ENCODE measurements at places on chromosomes 4 and X.

- DNase-seq, result no peak
Measured at GRCh38 chr4:173990126-173990868, 293.2 kb downstream of the FBXO8 start.

DNA sequence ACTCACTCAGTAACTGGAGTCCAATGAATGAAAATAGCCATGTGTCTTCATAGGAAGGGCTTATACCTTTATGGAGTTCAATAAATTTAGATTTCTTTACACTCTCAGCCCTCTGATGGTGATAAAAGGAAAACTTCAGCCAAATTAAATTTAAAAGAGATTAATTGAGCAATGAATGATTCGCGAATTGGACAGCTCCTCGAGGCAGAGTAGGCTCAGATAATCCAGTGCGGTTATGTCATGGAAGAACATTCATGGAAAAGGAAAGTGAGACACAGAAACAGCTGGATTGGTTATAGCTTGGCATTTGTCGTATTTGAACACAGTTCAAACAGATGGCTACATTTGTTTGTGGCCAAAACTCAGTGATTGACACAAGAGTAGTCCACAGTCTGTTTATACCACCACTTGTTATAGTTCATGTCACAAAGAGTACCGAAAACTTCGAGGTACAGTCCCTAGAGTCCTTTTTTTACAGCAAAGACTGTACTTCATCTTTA, 54.6 kb upstream of the TACR3 start:
- DNase-seq, result no peak

DNA sequence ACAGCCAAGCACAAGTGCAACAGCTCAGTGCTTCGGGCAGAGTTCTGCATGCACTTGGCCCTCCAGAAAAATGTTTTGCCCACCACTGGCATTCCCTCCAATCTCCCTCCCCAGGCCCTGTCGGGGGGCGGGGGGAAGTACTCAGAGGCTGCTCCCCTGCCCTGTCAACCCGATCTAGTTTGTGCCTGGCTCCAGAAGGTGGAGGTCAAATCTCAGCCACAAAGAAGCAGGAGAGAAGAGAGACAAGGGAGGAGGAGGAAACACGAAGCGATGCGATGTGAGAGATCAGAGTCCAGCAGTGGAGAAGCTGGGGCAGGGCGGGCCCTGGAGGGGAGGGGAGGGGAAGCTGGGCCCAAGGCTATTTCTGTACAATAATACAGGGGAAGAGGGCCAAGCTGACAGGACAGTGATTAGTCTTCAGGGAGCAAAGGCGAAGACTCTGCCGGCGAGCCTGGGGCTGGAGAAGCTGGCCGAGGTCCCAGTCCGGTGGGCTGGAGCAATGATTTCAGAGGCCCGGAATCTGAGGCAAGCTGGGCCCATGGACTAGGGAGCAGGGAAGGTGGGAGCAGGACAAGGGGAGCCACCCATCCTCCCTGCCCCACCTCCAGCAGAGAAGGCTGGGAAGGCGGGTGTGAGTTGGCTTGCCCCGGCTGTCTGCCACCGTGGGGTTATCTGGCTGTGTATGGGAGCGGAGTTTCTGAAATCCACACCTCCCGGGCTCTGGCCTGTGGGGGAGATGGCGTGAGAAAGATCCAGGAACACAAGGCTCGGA, 167.1 kb downstream of the EFNB1 start:
- no peak for DNase-seq

DNA sequence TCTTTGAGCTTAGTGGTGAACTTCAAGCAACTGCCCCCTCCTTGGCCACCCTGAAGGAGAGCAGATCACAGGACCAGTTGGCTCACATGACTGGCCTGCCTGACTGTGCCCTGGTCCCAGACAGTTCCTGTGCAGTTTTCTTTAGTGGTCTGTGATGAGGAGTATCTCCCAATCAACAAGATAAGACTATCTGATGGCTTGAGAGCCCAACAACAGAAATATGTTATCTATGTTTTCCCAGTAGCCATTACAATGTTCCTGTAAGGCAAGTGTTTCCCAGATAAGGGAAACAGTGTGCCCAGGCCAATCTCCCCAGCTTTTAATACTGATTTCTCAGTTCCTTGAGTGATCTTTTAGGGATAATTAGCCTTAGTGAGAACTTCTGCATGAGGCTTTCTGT, 14.2 kb upstream of the TIMM8A start:
- no peak for DNase-seq

DNA sequence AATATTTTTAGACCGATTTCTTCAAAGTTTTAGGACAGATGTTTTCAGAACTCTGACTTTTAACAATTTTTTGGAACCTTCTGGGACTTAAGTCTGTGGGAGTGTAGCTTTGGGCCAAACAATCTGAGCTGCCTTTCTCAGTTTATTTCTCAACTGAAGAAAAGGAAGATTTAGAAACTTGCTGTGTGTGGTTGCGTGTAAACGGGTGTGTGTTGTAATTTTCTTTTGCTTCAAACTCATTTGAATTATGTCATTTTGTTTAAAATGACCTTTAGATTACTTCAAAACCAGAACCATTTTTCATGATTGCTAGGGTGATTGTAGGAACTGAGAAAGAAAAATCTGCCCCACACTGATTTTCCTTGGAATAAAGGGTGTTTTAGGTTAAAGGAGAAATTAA, 577.7 kb upstream of the GALNTL6 start:
- no peak for DNase-seq

- no peak for DNase-seq
Measured at GRCh38 chr4:103197765-103198110, 405 bp downstream of the CENPE start.

DNA sequence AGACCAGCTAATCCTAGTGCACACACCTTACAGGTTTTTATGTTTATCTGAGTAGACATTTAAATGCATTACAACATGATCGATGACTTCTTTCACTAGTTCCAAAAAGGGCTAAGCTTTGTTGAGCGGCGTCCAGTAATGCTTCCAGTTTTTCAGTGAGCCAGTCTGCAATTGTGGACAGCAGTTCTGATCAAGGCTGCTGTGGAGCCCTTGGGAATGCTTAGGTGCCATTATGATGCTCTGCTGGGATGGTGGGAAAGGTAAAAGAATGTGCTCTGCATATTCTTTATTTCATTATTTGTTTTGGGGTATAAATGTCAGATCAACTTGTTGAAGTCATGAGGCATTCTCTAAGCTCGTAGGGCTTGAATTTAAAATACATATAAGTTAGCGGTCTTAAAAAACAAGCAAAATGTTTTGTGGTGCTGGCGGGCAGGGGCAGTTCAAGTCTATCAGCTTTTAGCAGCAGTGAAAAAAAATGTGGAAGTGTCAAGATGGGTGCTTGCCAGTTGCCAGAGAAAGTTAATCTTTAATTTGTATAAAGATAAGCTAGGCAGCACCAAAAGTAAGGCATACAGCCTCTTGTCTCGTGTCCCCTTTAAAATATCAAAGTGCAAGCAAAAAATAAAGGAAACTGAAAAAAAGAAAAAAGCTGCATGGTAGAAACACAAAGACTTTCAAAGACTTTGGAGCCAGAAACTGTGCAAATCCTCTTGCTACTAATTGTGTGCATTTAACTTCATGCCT, 5.8 kb downstream of the MID1IP1 start:
- no peak for DNase-seq

DNA sequence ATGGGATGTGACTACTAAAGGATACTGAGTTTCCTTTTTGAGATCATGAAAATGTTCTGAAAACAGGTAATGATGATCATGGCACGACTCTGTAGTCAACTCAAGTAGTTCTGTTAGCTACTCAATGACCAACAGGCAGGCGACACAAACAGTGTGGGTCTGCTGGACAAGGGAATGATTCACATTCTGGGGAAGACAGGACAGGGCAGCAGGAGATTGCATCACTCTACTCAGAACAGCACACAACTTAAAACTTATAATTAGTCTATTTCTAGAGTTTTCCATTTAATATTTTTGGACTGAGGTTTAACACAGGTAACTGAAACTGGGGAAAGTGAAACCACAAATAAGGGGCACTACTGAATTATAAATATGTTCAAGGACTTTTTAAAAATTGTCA, 365.2 kb downstream of the PRDM5 start:
- no peak for DNase-seq

DNA sequence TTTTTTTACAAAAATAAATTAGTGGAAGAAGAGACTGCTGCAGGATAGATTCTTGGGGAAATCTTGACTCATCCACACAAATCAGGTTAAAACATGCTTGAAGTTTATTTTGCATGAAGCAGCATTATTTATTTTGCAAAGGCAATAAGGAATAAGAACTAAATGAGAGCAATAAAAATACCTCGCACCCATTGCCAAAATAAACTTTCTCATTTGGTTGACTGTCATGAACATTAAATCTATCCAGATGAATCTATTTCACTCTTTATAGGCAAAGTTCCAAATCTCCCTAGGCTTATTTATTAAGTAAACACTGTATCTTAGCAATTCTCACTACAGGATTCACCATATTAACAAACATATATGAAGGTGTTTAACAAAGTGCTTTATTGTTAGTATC, 58.9 kb downstream of the HOPX start:
- no peak for DNase-seq

DNA sequence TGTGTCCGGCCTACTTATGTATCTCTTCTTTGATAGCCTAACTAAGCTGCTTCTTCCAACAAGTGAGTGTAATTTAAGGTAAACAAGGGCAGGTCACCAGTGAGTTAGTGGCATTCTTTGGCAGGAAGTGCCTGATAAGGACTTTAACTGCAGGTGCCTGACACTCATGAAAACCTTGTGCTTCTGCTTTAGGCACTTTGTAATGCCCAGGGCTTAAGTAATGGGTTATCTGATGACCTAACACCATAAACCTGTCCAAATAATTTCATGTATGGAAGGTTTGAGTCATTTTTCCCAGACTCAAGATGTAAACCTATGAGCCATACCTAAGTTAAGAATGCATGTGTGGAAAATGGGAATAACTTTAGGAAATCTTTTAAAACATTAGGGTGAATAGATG, 43.0 kb downstream of the BCOR start:
- DNase-seq, result no peak

- DNase-seq, result no peak
Measured at GRCh38 chr4:138612428-138612827, 370.3 kb upstream of the SLC7A11 start.

- no peak for DNase-seq
Measured at GRCh38 chr4:38315286-38315685, 348.7 kb upstream of the KLF3 start.

GRCh38 chr4:10120943-10121567, 4.5 kb upstream of the WDR1 start:
- DNase-seq, result no peak

- peak; percentile 57 for DNase-seq
Measured at GRCh38 chr4:168153596-168154440, 61.5 kb downstream of the ANXA10 start.

GRCh38 chrX:20217906-20218305, 48.8 kb downstream of the RPS6KA3 start:
- no peak for DNase-seq

- no peak for DNase-seq
Measured at GRCh38 chrX:68894142-68894512, 65.3 kb downstream of the EFNB1 start.

DNA sequence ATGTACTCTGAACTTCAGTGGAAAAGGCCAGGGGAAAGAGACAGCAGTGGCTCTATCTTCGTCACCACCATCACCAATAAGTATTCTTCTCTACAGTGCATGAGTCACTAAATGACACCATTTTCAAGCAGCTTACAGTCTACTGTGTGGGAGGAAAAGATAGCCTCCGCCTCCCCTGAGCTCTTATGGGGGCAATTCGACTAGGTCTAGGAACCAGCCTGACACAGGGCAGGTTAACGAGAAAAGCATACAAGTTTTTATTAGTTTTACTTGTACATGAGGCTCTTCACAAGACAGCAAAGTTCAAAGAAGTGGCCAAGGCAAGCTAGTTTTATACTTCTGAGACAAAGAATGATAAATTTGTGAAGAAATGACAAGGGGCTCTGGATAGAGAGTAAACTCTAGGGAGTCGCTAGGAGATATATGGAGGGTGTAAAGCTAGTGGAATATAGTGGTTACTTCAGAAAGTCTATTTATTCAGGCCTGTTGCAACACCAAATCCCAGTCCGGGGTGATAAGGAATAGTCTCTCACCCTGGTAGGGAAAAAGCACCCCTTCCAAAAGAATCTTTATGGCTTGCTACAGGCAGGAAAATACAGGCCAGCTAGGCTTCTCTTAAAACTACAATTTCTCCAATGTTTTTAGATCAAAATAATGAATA, 49.7 kb downstream of the SCD5 start:
- DNase-seq, result no peak

DNA sequence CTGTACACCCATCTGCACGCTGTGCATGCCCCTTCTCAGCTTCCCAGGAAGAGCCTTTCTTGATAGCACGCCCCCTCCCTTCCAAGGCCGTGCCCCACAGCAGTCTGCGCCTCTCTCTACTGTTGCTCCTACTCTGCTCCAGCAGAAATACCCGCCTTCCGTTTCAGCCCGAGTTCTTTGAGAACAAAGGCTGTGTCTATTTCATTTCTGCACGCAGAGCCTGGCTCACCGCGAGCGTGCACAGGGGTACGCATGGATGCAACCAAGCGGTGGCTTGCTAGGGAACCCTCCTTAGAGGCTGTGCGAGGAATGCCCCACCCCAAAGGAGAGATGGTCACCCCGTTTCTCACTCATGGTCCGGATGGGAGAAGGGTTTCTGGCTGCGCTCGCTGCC, 485 bp downstream of the AADAT start:
- no peak for DNase-seq

GRCh38 chr4:25654971-25655963, at the start of gene SLC34A2:
TSS of gene SLC34A2 (plus strand) at chr4:25655851. CDS start at chr4:25662501, 6,650 bp downstream.
- no peak for DNase-seq

GRCh38 chr4:82104578-82104977, 269.2 kb downstream of the HNRNPD start:
- no peak for DNase-seq

- no peak for DNase-seq
Measured at GRCh38 chr4:166182145-166182544, 309.1 kb downstream of the TLL1 start.

DNA sequence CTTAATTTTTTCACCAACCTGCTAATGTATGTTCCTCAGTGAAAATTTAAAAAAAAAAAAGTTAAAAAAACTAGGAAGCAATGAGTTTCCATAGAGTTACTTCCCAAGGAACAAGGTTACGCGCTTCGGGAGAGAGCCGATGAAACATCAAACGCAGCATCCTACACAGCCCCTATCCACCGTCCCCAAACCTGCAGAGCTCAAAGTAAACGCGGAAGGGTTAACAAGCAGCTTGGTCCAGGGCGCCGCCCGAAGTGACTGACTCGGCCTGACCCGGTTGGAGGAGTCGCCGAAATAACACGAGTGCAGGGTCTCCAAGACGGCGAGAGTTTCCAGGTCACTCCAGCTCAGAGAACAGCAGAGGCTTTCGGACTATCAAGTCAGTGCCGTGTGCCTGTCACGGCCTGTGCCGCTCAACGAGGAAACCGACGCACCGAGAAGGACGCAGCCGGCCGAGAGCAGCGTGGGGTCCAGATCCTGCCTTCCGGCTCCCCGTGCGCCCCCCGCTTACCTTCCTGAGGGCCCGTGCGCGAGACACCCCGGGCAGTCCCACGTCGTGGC, 512 bp downstream of the NOP14 start:
- DNase-seq, result no peak

GRCh38 chr4:128390475-128390996, 102.9 kb upstream of the PGRMC2 start:
- no peak for DNase-seq

GRCh38 chr4:96342196-96342595, 502.3 kb downstream of the PDHA2 start:
- no peak for DNase-seq

GRCh38 chr4:15005474-15006115, 3.3 kb downstream of the CPEB2 start:
- no peak for DNase-seq
